Naive thymus-derived CD8-positive, alpha-beta T cell (primary cell): ENCODE measurements at places on chromosomes 16 and 17.

- DNase-seq = no peak
Observed at GRCh38 chr16:29714972-29715371, 30.8 kb downstream of the C16orf54 start.

GRCh38 chr17:22411185-22411784, 719.0 kb downstream of the KCNJ18 start:
- no peak for DNase-seq

DNA sequence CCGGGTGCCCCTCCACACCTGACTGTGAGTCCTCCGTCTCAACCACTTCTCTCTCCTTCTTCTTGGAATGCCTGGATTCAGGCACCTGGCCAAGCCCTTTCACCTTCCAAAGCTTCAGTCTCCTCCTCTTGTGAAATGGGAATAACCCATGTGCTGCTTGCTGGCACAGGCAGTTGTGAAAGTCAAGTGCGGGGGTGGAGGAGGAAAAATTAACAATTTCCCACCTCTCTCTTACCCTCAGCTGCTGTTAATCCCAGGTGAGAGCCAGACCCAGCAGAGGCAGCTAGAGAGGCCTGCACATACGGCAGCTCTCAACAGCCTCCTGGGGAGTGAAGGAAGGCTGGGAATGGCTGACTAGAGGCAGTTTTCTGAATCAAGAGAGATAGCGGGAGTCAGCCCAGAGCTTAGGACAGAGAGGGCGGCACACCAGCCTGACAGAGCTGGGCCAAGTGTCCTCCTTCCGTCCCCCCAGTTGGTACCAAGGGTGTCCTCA, 77.9 kb upstream of the LGALS9 start:
- no peak for DNase-seq

DNA sequence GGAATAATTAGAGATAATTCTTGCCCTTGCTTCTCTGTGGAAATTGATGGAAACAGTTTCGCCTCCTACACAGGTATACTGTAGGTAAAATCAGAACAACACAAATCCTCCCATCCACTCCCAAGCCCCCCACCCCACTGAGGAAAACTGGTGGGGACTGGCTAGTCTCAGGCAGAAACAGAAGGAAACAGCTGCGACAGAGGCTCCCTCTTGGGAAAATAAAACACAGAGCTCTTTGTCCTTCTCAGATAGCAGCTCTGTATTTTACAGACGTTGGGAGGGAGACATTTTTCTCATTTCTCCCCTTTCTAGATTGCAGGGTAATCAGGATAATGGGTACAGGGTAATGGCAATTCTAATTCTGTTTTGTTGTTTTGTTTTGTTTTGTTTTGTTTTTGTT, 1.1 kb downstream of the SLFN13 start:
- DNase-seq = no peak

GRCh38 chr17:34561328-34561727, 18.1 kb upstream of the TMEM132E start:
- no peak for DNase-seq

GRCh38 chr16:49461517-49461951, 87.9 kb downstream of the C16orf78 start:
- no peak for DNase-seq

GRCh38 chr17:82376042-82376730, 4.6 kb downstream of the UTS2R start:
- no peak for DNase-seq

- no peak for DNase-seq
Observed at GRCh38 chr16:87490096-87490798, 2.6 kb downstream of the ZCCHC14 start.

- DNase-seq = no peak
Observed at GRCh38 chr17:6787081-6787693, 11.2 kb downstream of the FBXO39 start.

GRCh38 chr17:44589316-44590071, 32.2 kb downstream of the FZD2 start:
- DNase-seq = peak; percentile 34

GRCh38 chr16:81004646-81005353, 1.9 kb downstream of the CMC2 start:
- peak; percentile 70 for DNase-seq

DNA sequence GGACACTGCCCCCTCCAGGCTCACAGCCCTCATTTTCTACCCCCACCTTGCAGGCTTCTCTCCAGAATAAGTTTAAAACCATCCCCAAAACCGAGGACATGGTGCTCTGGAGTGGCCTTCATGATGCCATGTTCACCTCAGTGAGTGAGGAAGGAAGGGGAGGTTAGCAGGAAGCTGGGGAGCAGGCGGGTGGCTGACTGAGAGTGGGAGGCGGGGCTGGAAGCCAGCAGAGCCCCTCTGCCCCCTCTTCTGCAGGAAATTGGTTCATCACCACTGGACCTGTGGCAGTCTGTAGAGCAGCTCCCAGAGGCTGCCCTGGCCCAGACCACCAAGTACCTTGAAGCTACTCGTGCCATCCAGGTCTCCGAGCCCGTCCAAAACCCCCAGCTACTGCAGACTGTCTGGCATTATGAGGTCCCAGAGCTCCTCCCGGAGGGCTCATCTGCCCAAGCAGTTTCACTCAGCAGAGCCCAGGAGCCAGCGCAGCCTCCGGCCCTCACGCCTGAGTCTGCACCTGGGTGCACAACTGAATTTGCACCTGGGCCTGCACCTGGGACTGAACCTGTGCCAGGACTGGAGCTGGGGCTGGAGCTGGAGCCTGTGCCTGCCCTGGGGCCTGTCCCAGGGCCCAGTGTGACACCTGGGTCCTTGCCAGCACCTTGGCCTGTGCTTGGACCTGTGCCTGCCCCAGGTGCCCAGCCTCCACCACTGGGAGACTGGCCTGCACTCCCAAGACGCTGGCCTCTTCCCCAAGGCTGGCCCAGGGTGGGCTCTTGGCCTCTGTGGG, 19.0 kb downstream of the C16orf96 start:
- no peak for DNase-seq

DNA sequence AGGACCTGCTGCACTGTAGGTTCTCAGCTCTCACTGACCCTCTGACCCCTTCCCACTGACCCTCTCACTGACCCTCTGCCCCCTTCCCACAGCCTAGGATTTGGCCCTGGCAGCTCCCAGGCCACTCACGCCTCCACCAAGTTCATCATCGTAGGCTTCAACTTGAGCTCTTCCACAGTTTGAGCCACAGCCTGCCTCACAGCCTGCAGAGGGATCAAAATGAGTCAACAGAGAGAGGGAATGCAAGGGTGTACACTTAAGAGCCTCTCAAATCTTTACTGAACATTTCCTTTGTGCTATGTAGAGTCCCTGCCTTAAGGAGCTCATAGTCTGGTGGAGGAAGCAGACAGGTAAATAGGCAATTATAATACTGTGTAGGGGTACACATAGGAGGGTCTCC, 12.1 kb downstream of the HEATR9 start:
- DNase-seq = no peak

- DNase-seq = no peak
Observed at GRCh38 chr17:81966343-81967243, 5.6 kb upstream of the NOTUM start.

- no peak for DNase-seq
Observed at GRCh38 chr17:17564896-17565295, 26.6 kb downstream of the PEMT start.

DNA sequence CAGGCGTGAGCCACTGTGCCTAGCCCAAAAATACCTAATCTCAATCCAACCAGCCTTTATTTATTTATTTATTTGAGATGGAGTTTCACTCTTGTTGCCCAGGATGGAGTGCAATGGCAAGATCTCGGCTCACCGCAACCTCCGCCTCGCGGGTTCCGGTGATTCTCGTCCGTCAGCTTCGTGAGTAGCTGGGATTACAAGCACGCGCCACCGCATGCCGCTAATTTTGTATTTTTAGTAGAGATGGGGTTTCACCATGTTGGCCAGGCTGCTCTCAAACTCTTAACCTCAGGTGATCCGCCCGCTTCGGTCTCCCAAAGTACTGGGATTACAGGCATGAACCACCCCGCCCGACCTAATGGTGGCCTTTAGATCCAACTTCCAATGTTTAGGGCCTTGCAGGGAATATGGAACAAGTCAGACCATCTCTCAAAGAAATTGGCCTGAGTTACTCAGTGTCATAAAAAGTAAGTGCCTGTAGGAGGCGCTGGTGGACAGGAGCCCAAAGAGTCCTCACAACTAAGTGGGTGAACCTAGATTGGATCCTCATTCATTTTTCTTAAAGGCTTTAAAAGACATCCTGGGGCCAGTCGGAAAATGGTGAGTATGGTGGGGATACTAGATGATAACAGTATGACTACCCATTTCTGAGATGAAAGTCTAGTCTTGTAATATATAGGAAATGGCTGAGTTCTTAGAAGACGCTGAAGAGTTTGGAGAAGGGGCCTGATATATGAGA, 4.6 kb downstream of the ZSCAN10 start:
- DNase-seq = no peak

GRCh38 chr17:284676-285355, 67.8 kb downstream of the RPH3AL start:
- no peak for DNase-seq

GRCh38 chr17:54544249-54544648, 356.4 kb upstream of the TOM1L1 start:
- DNase-seq = no peak

- no peak for DNase-seq
Observed at GRCh38 chr16:301235-301634, 18.3 kb downstream of the PDIA2 start.

DNA sequence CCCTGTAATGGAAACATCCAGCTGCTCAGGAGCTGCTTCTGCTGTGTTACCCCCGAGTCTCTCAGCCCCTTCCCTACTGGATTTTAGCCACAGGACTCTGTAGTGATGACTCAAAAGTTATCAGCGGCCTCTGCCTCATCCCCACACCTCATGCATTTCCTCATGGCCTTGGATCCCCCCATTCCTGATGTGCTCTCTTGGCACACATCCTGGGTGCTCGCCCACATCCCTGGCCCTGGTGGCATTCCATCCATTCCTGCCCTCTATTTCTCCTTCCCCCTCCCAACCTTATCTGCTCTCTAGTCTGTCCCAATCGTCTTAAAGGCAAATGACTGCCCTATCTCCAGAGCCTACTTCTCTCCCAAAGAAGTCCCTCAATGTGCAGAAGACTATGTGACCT, 24.6 kb downstream of the MARF1 start:
- DNase-seq = no peak

DNA sequence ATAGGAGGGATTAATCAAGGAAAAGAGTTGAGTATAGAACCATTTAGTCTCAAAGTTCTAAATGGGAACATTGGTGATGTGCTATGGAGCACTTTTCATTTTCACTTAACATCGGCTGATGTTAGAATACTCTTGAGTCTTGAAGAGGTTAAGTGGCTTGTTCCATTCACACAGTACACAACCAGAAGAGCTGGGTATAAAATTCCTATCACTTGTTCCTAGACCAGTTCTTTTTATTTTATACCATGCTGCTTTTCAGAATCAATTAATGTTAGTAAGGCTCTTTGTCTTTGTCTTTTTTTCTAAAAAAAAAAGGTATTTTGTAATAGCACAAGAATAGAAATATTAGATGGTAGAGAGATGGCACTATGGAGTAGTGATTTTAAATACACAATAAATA, 1.7 kb upstream of the KRTAP1-1 start:
- no peak for DNase-seq

- DNase-seq = no peak
Observed at GRCh38 chr16:85081038-85081437, 31.2 kb downstream of the CIBAR2 start.

GRCh38 chr16:985646-986400, 4.3 kb downstream of the SOX8 start:
- DNase-seq = no peak

GRCh38 chr17:63573634-63574033, 23.4 kb downstream of the DCAF7 start:
- no peak for DNase-seq

DNA sequence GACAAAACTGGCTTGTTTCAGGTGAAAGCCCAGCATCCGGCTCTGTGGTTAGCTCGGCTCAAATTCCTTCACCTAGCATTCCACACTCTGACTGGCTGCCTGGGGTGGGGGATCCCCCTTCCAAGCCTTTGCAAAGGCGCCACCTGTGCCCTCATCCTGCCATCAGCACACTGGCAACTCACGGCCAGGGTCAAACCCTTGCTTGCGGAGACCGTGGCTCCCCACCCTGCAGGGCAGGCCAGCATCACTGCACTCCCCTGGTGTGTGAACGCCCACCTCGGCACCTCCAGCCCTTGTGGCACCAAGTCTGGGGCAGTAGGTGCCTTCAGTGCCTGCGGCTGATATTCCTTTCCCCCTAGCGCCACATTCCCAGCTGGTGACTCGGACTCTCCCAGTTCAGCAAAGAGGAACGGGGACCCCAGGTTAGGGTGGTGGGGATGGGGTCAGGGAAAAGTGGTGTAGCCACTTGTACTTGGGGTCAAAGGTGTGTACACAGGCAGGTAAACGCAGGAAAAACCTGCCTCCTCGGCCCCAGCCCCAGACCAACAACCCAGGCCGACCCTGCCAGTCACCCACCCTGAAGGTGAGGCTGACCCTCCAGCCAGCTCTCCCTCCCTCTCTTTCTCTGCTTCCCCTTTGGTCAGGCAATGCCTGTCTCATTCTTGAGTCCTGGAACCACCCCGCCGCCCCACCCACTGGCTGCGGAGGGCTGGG, 1.1 kb downstream of the FLII start:
- DNase-seq = peak; percentile 16

DNA sequence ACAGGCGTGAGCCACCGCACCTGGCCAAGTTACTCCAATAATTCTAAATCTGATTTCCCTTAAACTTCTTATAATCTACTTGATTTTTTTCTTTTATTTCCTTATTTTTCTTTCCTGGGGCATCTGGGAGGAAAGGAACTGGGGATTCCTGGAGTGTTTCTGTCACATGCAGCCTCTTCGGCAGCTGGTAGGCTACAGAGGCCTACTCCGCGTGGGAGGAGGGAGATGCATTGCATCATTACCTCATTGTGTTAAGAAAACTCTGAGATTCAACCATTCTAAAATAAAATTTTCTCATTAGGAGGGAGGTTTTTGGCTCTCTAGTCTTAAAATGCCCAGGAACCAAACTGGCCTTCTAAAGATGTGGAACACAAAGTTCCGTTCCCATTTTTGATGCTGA, 64.0 kb downstream of the SOX9 start:
- no peak for DNase-seq

DNA sequence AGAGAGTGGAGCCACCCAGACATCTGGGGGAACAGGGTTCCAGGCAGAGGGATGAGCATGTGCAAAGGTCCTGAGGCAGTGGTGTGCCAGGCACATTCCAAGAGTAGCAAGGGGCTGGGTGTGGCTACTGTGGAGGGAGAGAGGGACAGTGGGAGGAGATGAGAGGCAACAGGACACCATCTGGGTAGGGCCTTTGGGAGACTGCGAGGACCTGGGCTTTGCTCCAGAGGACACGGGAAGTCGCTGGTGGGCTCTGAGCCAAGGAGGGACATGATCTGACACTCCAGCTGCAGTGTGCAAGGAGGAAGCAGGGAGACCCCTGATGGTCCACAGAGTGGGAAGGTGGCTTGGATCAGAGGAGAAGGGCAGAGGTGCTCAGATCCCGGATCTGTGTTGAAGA, 56.7 kb upstream of the MED9 start:
- DNase-seq = no peak
